Retina (tissue), 1 donor: ENCODE measurements at places on chromosomes 6 and 20.

DNA sequence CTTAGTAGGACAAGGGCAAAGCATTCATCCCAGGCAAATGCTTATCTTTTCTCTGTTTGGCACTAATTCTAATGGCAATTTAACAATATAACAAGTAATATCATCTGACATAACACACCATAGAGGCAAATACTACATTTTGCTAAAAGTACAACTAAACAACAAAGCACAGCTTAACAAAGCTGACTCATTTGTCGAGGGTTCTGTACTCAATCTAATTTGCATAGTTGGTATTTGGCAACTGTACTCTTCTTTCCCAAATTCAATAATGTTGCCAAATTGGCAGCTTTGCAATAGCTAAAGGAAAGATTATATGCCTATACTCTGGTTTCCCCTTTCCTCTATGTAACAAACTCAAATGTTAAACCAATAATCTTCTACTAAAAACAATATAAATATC, 461.0 kb downstream of the PKHD1 start:
- no peak for DNase-seq

DNA sequence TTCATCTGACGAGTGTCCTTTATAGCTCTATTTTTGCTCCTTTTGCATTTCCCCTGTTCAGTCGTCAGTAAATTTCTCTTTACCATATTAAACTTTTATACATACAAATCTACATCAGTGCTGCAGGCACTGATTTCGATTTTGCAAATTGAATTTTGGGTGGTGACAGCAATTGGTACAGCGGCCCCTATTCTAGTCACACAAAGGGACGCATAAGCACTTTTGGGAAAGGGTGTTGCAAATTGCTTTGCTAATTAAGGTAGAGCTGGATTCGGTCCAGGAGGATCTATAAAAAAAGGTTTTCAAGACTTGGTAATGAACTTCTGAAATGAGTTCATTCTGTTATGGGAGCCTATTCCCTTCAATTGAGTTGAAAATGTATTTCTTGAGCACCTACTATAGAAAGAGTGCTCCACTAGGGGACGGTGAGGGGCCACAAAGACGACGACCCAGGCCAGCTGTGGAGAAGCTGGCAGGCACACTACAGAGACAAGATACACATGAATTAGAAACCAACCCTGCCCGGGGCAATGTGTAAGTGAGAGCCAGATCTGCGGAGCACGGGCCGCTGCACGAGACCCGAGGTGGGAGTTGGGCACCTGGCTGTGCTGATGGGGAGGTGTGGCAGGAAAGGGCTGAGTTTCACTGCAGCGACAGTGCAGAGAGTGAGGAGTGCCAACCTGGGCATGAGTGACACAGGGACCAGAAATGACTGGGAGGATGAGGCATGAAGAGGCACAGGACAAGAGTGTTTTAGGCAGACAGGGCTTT, 5.4 kb downstream of the UQCC2 start:
- DNase-seq, result no peak

DNA sequence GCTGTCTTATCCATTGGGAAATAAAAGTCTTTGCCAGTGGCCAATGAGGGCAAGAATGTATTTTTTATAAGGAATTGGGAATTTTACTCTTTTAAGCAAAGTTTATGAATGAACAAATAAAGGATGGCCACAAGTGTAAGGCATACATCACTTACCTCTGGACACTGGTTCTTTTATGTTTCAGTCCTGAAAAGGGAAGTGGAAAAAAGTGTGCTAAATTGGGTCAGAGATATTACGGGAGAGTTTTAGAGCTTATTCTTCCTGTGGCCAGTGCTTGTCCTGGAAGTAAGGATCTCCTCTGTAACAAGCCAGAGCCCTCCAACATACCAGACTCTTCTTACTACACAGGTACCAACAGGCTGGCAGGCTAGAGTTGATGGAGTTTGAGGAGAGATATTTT, 22.5 kb upstream of the RIPK1 start:
- DNase-seq, result no peak

DNA sequence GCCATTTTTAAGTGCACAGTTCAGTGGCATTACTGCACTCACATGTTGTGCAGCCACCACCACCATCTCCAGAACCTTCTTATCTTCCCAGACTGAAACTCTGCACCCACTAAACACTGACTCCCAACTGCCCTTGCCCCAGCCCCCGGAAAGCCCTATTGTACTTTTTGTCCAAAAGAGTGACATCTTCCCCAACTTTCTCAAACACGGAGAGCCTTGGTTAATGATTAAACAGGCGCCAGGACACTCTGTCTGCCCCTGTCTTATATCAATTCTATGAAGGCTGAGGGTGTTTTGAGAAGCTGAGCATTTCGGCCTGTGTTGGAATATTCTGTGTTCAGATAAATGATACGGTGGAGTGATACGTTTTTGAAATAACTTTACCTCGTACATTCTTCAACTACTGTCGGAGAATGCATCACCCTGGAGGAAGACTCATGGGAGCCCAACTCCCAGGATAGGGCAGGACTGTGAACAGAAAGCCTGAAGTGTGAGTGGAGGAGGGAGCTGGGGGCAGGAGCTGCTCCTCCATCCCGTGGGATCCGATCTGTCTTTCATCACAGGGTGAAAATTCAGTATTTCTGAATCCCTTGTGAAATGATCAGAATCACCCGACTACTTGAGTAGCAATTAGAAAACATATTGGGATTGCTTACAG, 68.7 kb upstream of the FOXC1 start:
- no peak for DNase-seq

- DNase-seq, result no peak
Measured at GRCh38 chr6:49336514-49337131, 126.4 kb downstream of the MMUT start.

DNA sequence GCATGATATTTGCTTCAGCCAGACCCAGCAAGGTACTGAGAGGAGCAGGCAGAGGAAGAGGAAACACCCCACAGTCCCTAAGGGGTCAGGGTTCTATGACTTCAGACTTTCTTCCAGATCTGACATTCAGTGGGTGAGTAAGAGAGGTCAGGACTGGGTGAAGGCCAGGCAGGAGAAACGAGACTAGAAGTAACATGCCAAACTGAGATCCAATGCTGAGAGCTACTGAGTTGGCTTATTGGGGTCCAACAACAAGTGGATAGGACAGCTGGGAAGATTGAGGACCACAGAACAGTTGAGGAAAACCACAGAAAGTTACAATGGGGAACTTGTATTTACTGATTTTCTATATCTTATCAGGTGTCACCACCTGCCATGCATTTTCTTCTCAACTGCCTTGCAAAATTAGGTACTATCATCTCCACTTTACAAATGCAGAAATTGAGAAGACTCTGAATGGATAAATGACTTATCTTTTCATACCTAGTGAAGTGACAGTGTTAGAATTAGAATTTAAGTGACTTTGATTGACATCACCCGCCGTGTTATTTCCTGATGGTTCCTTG, 43.8 kb upstream of the HIVEP1 start:
- no peak for DNase-seq

GRCh38 chr6:33860706-33861474, 57.1 kb upstream of the MLN start:
- DNase-seq, result no peak

- no peak for DNase-seq
Measured at GRCh38 chr6:10276660-10277287, 138.1 kb downstream of the TFAP2A start.

DNA sequence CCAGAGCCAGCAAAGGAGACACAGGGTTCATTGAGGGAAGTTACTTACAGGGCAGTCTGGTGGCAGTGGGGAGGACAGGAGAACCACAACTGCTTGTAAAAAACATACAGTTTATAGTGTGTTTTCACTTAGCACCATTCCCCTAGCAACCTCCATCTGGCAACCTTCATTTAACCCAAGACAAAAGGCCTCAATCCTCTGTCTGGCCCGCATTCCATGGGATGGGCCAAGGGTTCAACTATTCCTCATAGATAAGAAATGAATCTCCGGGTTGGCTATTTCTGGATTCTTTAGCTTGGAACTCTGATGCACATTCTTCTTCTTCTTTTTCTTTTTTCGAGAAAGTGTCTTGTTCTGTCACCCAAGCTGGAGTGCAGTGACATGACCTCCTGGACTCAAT, 26.3 kb upstream of the FYN start:
- DNase-seq, result no peak

DNA sequence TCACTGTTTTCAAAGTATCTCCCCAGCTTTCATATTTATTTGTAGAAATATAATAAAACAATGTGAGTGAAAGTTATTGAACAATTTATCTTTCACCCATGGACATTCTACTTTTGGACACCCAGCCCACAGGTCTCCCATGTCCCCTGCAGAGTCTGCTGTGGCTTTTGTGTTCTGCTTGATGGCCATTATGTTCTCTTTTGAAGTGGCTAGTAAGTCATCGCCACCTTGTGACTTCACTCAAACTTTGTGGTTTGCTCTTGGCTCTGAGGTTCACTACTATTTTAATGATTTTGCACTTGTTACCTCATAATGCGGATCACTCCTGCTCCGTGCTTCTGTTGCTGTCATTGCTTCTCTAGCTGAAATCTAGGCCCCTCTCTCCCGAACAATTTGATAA, 10.2 kb upstream of the DEFB113 start:
- no peak for DNase-seq

DNA sequence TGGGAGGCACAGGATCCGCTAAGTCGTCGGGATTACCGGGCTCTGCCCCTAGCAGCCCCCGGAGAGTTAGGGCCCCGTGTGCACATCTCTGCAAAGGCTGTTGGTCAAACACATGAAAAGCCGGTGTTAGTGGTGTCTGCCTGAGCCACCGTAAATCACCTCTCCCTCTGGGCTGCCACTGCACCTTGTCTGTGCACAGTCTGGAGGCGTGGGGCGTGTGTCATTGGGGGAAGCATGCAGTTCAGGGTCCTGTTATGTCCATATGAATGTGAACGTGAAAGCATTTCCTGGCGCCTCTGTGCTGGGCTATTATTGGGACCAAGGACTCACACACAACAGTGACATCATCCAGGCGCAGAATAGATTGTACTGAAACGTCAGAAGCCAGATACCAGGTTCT, 305.6 kb downstream of the NRN1 start:
- no peak for DNase-seq

GRCh38 chr6:165769401-165769800, 106.4 kb upstream of the PDE10A start:
- no peak for DNase-seq

- no peak for DNase-seq
Measured at GRCh38 chr6:20575704-20576451, 41.6 kb downstream of the CDKAL1 start.

DNA sequence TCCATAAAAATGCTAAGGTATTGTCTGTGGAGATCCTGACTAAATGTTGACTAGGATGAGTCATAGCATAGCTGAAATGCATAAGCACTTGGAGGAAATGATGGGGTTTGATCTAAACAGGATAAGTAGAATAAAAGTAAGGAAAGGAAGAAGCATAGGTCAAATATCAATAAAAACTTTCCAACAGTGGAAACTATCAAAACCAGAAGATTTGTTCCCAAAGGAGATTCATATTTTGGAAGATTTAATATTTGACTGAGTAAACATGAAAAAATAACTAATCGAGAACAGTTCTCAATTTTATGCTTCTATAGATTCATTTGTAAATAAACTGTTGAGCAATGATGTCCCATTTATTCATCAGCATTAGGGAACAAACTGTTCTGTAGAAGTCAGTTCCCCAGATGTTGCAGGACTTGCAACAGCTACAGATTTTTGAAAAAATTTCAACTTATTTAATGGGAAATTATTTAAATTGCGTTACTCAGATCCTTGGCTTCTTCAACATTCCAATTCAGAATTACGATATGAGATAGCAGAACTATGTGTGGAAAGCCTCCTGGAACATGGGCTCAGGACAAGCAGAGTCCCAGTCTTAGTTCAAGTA, 133.7 kb upstream of the TBX18 start:
- DNase-seq, result no peak

DNA sequence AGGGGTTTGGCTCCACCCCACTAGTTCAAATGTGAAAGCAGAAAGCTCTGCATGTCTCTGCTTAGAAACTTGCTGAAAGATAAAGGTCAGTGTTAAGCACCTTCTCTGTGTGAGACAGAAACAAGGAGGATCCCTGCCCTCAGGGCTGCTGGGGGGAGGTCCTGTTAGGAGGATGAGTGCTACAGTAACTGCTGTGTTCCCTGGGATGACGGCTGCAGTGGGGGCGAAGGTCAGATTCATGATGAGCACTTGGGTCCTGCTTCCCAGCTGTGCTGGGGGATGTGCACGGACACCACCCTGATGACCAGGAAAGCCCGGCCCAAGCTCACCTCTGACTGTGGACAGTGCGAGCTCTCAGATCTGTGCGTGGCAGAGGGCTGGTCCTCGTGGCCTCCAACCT, 252.6 kb downstream of the DLL1 start:
- no peak for DNase-seq

GRCh38 chr6:157539421-157539822, 158.4 kb downstream of the ZDHHC14 start:
- no peak for DNase-seq

DNA sequence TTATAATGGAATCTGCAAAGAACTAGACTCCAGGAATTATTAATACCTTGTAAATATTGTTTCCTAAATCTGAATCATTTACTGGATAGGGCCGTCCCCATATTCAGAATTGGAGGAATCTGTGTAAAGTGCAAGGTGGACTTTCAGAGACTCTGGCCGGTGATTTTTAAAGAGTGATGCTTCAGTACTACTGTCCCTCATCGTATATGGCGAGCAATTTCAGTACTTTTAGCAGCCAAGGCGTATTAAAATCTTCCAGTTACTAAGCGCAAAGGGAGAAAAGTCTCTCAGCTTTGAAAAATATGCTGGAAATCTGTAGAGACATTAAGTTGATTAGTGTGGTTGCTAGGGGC, 483 bp downstream of the SMIM26 start:
- no peak for DNase-seq

GRCh38 chr6:15038013-15038791, 207.7 kb upstream of the JARID2 start:
- no peak for DNase-seq

DNA sequence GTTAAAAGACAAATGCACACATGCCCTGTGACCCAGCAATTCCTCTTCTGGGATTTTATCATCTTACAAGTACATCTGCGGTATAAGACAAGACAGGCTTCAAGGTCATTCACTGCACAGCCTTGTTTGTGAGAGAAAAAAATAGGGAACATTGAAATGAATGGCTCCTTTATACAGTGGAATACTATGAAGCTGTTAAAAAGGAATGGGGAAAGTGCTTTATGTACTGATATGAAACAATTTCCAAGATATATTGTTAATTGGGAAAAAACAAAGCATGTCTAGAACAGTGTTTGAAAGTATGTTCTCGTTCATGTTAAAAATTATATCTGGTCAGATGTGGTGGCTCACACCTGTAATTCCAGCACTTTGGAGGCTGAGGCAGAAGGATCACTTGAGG, 25.4 kb downstream of the PDRG1 start:
- DNase-seq, result no peak

DNA sequence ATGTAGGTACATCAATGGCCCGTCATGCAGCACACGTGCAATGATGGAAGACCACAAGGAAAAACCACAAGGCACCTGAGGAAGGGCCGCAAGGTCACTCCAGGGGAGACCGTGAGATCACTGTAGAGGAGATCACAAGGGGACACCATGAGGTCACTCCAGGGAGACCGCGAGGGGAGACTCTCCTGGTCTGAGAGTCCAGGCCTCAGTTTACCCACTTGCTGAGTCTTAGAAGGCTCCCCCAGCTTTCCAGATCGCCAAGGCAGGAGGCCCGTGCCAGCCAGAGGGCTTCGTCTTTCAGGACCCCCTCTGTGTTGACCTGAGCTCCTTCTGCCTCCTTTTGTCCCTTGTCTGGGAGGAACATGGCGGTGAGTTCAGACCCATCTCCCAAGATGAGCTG, 232.2 kb downstream of the ERMARD start:
- DNase-seq, result no peak
